Activated CD8-positive, alpha-beta memory T cell treated with anti-CD3 and anti-CD28 coated beads for 48 hours (primary cell): ENCODE measurements at places on chromosomes 4 and X.

- peak; percentile 31 for DNase-seq
These were observed 3.4 kb upstream of the AVPR2 start for GRCh38 chrX:153900831-153901752.

- DNase-seq: no peak
These were observed 272.5 kb downstream of the DCTD start for GRCh38 chr4:182644683-182645050.

DNA sequence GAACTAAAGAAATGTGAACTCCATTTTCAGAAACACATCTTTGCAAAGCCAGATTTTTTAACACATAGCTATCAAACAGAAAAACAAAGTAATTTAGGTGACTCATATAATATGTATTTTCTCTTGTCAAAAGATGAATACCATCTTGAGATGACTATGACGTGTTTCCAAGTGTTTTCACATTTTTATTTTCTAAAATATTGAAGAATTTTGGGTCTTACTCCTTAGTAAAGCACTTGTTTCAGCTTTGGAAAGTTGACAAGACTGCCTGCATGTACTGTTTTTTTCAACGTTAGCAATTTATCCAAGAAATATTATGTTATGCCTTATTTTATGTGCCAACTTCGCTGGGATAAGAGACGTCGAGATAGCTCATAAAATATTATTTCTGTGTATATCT lies 733.9 kb upstream of the EPHA5 start:
- no peak for DNase-seq

DNA sequence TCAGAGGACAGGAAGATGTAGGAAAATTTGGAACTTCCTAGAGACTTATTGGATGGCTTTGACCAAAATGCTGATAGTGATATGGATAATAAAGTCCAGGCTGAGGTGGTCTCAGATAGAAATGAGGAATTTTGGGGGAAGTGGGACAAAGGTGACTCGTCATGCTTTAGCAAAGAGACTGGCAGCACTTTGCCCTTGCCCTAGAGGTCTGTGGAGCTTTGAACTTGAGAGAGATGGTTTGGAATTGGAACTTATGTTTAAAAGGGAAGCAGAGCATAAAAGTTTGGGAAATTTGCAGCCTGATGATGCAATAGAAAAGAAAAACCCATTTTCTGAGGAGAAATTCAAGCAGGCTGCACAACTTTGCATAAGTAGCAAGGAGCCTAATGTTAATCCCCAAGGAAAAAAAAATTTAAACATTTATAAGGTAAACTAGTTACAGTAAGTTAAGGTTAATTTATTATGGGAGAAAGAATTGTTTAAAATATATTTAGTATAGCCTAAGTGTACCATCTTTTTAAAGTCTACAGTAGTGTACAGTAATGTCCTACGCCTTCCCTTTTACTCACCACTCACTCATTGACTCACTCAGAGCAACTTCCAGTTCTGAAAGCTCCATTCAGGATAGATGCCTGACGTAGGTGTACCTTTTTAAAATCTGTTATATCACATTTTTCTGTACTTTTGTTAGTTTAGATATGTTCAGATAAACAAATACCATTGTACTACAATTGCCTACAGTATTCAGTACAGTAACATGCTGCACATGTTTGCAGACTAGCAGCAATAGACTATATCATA lies 101.2 kb downstream of the FAM13A start:
- DNase-seq: no peak

GRCh38 chr4:163540977-163541376 lies 46.5 kb downstream of the TMA16 start:
- no peak for DNase-seq
